ENCODE measurements at places on chromosomes 3 and 15.

DNA sequence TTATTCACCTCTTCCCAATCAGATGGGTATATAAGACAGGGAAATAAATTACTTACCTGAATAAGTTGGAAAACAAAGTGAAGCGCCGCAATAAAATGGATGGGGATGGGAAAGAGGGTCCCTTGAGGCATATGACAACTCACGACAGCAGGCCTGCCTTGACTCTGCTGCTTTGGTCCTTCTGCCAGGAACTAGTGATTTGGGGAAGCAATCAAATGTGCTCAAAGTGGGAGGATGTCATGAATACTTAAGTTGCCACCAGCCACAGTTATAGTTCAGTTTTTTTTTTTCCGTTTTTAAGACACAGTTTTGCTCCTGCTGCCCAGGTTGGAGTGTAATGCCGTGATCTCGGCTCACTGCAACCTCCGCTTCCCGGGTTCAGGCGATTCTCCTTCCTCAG, 4.6 kb downstream of the PARL start:
- no peak for DNase-seq

GRCh38 chr15:63492541-63493077, 11.8 kb upstream of the USP3 start:
- DNase-seq: no peak

GRCh38 chr3:33063651-33064051, 33.3 kb downstream of the GLB1 start:
- no peak for DNase-seq

GRCh38 chr3:131988209-131988608, 46.6 kb downstream of the CPNE4 start:
- no peak for DNase-seq

DNA sequence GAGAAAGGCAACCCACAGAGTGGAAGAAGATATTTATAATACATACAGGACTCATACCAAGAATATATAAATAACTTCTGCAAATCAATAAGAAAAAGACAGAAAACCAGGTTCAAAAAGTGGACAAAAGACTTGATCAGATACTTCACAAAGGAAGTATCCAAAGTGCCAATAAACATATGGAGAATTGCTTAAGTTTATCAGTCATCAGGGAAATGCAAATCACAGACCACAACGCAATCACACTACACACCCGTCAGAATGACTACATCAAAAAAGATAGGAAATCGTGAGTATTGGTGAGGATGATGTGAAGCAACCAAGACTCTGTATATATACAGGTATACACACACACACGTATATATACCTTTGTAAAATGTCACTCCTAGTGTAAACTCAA, 180.6 kb downstream of the FAM43A start:
- no peak for DNase-seq

DNA sequence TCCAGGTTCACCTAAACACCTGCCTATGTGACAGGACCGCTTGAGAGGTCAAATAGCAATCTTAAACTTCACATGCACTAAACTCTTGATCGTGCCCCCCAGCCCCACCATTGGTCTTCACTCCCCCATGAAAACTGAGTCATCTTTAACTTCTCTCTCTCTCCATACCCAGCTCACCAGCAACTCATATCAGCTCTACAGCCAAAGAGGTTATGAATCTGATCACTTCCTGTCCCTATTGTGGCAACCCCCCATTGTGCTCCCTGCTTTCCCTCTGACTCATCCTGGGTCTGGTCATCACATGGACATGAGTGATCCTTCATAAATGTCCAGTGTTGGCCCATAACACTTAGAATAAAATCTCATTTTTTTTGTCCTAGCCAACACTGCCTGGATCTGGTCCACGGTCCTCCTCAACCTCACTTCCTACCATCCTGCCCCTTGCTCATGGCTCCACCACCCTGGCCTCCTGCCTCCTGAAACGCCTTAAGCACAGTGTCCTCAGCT, 103.4 kb upstream of the HACD2 start:
- DNase-seq: no peak

- DNase-seq: no peak
Observed at GRCh38 chr3:61742006-61742405, 180.6 kb downstream of the PTPRG start.

GRCh38 chr15:101269479-101270223, 7.6 kb downstream of the SELENOS start:
- no peak for DNase-seq

DNA sequence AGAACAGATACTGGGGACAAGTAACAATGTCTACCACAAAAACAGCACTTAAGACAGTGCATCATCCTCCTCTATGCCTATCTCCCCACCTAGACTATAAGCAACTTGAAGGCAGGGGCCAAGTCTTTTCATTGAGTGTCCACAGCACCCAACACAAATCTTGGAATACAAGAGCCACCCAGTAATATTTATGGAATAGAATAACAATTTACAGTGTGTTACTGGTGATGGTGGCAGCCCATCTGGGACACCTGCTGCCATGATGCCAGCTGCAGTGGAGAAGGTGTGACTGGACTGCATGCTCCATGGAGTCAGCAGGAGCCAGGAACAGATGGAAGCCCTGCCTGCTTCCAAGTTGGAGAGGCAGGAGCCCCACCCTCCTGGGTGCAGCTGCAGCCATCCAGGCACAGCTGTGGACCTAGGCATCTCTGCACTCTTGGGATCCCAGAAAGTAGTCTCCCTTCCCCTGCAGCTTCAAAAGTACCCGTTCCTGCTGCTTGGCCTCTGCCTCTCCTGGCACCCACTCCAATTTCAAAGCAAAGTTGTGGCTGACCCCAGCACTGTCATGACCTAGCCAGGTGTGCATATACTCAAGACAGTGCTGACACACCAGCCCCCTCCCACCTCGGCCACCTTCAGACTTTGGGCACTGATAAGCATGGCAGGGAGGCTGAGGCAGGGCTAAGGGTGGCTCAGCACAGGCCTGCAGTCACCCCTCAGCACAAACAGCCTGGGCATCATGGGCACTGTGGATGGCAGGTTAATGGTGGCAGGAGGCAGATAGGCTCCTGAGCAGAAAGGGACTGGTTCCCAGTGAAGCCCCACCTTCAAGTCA, 94.5 kb downstream of the TPRA1 start:
- DNase-seq: no peak
